ENCODE measurements at places on chromosomes 4 and X.

- DNase-seq = no peak
Measured at GRCh38 chr4:181701214-181701613, 542.0 kb upstream of the TENM3 start.

DNA sequence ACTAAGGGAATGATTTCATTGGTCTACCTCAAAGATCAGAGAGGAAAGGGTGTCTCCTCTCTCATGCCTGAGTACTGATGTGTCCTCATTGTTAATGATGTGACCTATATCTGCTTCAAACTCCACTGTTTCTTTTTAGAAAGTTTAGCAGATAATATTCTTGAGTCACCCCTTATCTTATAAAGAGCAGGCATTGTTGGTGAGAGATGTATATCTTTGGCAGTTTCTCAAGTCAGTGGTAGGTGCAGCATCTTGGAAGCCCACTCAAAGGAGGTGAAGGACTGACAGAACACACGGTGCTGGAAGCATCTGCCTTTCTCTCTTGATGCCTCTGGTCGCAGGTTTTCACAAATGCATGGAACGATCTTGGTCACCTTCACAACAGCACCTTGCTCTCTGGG lies 71.2 kb downstream of the ZNF518B start:
- no peak for DNase-seq

DNA sequence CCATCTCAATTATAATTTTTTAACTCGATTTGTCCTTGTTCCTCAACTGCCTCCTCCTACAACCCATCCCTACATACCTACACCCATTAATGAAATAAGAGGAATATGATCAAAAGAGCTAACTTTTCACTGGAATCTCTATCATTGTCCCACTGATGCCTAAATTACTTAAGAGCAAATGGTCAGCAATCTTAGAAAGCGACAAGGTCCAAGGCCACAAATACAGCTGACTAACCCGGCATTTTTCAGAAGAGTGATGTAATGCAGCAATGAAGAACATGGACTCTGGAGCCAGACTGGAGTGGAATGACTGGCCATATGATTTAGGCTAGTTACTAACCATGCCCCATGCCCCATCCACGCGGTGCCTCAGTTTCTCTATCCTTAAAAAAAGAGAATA lies 56.2 kb downstream of the PPA2 start:
- no peak for DNase-seq

DNA sequence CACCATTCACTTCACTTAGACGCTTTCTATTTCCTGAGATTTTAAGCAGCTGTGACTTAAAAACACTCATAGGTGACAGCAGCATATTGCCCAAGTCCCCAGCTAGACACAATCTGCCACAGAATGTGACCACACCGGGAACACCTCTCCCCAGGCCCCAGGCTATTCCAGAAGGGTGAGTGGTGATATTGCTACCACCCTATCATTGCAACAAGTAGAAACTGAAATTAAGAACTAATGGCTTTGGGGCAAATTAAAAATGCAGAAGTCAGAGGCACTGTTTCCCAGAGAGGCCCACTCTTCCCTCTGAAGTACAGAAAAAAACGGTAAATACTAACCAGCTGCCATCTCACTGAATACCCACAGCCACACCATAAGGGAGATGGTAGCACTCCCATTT lies 35.0 kb downstream of the QDPR start:
- DNase-seq = no peak

- DNase-seq = no peak
Measured at GRCh38 chrX:9847071-9847470, 60.8 kb downstream of the SHROOM2 start.

GRCh38 chrX:56618323-56618722 lies 54.9 kb downstream of the UBQLN2 start:
- no peak for DNase-seq

GRCh38 chr4:17112292-17112659 lies 213.8 kb upstream of the LDB2 start:
- no peak for DNase-seq

DNA sequence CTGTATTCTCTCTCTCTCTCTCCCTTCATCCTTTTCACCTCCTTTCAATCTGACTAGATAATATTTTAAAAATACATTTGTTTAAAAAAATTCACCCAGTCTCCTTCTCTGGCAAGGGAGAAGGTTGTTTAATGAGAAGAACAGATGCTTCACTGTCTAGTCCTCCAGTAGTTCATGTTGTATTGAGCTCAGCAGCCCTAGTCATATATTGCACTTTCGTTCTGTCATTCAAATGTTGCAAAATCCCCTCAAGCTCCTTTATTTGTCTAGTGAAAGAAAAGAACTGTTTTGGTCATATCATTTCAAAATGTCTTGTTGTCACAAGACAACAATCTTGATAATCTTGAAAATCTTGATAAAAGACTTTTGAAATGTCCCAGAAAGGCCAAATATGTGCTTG lies 248.0 kb downstream of the GALNTL6 start:
- no peak for DNase-seq

GRCh38 chrX:120534413-120535205 lies 26.2 kb downstream of the CUL4B start:
- DNase-seq = no peak

DNA sequence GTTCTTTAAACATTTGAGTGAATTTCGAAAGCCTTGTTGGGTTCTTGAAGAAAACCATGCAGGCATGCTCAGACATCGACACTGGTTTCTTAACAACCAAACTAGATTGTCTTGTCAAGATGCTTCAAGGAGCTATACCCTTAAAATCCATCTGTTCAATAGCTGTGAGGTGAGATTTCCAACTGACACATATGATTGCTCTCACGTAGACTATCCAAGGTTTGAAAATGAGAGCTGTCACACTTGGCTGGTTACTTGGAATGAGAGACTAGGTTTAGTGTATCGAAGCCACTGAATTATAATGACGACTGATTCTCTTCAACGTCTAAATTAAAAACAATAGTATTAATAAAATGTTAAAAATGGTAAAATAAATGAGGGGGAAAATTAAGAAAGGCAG lies 2725.5 kb downstream of the ARAP2 start:
- no peak for DNase-seq

GRCh38 chr4:26094076-26094475 lies 180.1 kb downstream of the SMIM20 start:
- DNase-seq = no peak

DNA sequence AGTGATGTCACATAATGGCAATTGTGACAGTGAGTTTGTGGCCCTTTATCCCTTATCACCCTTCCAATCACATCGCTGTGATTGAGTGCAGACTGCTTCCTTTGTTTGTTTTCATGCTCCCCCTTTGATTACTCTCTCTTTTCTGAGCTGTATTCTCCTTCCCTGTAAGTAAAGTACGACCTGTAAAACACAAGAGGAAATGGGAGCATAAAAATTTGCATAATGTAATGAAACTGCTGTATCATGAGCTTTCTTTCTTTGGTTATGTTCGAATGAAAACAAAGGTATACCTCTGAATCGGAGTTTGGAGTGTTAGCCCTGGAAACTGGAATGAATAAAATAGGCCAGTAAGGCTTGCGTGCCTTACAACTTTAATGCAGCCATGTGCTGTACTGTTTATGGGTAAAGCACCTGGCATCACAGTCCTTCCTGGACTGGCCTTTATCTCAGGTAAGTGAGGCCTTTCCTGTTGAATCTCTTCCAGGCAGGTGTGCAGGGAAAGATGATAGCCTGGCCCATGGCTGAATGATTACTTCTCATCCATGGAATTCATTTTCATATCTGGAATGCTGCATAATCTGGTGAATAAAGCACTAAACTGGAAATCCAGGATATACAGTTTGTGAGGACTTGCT lies 26.6 kb upstream of the HS3ST1 start:
- DNase-seq = peak; percentile 29

DNA sequence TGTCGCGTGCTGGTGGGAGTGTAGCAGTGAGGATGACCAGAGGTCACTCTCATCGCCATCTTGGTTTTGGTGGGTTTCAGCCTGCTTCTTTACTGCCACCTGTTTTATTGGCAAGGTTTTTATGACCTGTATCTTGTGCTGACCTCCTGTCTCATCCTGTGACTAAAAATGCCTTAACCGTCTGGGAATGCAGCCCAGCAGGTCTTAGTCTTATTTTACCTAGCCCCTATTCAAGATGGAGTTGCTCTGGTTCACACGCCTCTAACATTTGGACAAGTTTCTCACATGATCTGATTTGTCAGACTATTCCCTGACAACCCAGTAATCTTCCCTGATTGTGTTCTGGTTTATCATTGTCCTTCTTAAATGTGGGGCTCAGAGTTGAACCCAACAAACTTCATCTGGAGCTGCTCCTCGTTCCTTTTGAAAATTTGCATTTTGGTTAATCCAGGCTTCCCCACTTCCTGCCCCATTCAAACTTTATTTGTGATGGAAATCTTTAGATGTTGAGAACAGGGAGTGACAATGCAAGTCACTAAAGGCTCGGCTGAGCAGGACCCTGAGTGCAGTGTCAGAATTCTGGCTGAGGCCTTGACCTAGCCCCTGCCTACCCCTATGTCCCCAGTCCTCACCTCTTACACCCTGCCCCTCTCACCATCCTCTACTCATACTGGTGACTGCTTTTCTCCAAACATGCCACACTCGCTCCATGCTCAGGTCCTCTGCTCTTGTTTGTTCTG lies 226.8 kb downstream of the STIM2 start:
- DNase-seq = no peak

GRCh38 chr4:169620880-169621248 lies 486 bp downstream of the CLCN3 start:
- DNase-seq = no peak

DNA sequence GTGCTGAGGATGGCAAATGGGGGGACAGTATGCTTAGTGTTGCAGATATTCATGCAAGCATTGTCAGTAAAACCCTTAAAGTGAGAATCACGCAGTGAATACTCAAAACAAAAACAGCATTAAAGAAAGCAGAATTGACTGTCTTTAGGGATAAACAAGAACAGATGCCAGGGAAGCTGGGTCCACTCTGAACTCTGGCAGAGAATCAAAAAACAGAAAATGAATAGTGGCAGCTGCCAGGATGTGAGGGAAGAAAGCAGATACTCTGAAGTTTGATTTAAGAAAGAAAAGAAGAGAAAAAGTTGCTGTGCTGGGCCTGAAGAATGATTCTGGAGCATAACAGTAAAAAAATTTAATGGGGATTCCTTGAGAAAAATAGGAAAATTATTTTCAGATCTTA lies 131.5 kb downstream of the GABRA2 start:
- no peak for DNase-seq

GRCh38 chr4:10722957-10723356 lies 38.4 kb upstream of the CLNK start:
- DNase-seq = no peak

DNA sequence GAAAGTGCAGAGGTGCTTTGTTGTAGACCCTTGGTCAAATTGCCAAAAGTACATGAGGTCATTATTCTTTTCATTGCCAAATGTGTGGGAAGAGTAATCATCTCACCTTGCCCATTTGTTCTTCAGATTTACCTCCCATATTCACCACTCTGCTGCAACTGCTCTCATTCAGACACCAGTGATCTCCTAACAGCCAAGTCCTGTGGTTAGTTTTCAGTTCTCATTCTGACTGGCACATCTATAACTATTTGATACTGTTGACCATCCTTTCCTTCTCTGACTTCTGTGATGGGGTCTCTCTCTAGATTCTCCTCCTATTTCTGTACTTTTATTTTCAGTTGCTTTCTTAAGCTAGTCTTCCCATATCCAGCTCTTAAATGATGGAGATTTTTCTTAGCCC lies 39.8 kb downstream of the GRIA3 start:
- DNase-seq = no peak

DNA sequence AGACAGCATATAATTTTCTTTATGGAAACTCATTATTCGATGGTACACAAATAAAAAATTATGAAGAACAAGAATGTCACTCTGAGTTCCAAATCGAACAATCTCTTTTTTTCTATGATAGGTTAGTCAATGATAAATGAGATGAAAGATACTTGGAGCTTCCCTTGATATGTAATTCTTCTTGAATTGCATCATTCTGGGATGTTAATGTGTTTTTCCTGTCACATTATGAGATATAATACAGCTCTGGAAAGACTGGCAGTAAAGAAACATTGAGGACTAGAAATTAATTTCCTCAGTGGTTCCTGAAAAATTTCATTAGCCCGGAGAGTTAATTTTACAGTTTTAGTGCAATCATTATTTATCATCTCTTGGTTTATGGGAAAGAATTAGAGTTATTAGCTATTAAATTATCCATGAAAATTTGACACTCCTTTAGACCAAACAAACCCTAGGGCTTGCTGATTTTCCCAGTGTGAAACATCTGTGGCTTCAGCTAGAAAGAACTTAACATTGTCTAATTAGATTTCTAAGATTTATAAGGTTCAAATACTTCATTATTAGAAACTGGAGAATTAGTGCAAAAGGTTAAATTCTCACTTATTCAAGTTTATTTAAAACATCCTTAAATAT lies 1546.6 kb upstream of the TENM3 start:
- DNase-seq = no peak

- DNase-seq = no peak
Measured at GRCh38 chr4:138567696-138568095, 325.5 kb upstream of the SLC7A11 start.

DNA sequence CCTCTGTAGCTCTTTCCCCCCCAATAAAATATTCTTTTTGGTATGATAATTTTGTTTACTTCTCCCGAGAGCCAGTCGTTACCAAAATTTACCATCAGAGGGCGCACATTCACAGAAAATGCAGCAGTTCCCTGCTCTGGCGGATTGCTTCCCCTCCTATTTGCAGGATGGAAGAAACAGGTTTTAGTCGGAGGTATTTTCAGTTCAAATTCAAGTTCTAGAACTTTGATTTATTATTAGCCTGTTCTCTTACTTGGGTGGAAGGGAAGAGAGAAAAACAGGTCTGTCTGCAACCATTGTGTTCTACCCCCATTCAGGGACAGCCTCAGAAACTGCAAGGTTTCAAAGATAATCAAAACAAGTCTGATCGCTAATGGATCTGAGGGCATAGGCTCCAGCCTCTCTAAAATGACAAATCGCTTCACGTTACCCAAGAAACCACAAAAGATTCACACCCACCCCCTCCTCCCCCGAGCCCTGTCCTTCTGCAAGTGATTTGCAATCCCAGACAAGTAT lies 263.8 kb upstream of the RPS6KA3 start:
- peak; percentile 35 for DNase-seq

DNA sequence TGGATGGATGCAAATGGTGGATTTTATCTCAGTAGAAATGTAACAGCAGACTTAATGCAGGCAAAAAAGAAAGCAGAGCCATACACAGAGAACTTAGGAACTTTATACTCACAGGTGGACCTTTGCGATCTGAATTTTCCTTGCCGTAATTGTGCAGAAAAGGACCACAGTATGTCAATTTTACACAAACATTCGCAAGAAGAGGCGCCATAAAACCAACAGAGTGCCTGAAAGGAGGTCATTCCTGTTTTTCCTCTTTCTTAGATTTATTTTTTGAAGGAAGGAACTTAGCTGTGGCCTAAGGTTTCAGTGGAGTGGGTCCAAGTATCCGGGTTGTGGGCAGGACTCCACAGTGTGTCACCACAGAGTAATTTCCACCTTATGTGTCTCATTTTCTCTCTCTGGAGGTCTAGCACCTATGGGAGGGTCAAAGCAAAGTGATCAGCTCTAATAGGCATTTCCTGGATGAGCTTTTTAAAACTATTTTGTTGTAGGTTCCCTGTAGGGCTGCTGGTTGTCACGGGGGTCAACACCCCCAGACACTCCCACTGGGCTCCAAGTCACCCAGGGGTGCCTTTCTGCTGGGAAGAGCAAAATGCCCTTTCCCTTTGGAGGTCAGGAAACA lies 24.7 kb upstream of the PBDC1 start:
- DNase-seq = no peak
